Activated naive CD4-positive, alpha-beta T cell treated with anti-CD3 and anti-CD28 coated beads, Interleukin-2, amount 10 ng/mL, durations not matched to agents 7 days and 5 days (primary cell): ENCODE measurements at places on chromosomes 3 and 15.

DNA sequence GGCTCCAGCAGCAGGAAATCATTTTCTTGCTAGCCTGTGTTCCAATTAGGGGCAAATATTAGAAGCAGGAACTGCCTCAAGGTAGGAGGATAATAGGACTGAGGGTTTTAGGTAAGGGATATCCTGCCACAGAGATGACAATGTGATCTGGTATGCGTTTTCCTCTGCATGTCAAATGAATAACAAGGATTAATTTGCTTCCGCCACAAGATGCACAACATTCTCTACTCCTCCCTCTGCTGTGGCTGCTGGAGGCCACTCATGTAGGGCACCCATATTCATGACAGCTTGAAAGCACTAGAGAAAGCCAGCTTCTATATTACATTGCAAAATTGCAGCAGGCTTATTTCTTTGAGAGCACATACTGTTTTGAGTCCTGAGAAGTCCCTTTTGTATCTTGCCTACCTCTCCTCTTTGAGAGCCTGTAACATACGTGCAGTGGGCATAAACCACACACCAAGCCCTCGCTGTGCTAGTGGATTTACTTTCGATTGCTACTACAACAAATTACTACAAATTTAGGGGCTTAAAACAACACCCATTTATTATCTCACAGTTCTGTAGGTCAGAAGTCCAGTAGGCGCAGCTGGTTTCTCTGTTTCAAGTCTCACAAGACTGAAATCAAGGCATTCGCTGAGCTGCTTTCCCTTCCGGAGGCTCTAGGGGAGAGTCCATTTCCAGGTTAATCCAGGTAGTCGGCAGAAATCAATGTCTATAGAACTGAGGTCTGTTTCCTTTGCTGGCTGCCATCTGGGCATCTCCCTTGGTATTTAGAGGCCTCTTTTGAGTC lies 5.9 kb upstream of the CD47 start:
- DNase-seq: peak; percentile 39

DNA sequence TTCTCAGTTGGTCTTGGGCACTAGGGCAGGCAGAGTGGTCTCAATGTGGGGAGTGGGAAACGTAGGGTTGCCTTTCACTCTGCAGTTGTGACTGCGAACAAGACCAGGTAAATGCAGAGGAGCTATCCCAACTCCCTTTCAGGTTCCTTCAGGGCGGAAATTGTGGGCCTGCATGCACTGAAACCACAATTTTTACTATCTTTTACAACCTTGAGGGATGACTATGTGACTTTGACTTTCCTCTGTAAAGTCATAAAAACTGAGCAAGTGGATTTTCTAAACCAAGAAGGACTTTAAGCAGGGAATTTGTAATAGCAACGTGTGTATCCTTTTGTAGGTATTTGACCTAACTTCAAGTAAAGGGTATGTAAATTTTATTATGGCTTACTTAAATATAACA lies 171.4 kb upstream of the CADPS start:
- no peak for DNase-seq

- no peak for DNase-seq
Observed at GRCh38 chr3:44020143-44020542, 221.5 kb upstream of the TOPAZ1 start.

DNA sequence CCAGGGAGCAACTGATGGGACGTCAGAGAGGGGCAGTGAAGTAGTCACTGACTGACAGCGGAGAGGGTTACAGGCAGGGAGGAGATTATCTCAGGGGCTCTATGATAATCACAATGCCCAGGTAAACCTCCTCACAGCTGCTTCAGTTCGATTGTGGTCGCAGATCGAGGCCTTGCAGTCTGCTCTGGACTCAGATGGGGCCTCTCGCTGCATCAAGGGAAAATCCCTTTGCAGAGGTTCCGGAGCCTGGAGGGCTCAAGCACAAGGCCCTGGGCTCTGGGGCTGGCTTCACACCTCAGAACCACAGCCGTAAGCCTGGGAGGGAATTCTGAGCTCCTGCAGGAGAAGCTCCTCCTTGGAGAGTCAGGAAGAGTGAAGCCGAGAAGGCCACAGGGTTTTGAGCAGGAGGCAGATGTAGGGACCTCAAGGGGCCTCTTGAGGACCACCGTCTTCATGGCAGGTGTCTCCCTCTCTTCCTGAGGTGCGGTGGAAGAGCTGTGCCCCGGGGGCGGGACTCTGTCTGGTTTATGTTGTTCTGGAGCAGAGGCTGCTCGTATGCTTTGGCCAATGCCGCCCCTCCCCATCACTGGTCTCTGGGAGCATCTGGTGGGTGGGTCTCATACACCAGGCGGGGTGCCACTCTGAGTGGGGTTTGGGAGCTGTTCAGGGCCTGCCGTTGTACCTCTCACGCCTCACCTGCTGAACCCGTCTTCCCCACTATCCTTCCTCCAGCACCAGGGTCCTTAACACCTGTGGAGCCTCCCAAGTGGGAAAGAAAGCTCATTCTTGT lies 19.5 kb upstream of the SNRPA1 start:
- DNase-seq: no peak

- no peak for DNase-seq
Observed at GRCh38 chr3:68817243-68817642, 115.1 kb downstream of the TAFA4 start.

GRCh38 chr3:67699882-67700281 lies 45.5 kb upstream of the SUCLG2 start:
- DNase-seq: no peak

- no peak for DNase-seq
Observed at GRCh38 chr3:10442151-10442795, 63.1 kb downstream of the ATP2B2 start.

- DNase-seq: no peak
Observed at GRCh38 chr3:131329774-131330173, 51.8 kb upstream of the NUDT16 start.

DNA sequence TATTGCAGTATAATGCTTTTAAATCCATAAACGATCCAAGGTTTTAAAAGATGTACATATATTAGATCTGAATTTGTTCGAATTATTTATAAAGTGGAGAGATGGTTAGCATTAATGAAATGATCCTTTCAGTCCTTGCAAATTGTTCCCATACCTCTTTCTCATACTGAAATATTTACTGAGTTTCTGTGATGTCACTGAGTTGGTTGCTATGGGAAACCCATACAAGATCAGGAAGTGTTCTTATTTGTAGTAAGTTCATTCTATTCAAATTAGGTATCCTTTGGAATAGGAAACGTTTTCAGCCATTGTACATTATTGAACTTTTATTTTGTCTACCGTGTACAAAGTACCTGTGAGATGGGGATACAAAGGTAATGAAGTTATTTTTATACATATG lies 73.2 kb upstream of the CHL1 start:
- DNase-seq: no peak

DNA sequence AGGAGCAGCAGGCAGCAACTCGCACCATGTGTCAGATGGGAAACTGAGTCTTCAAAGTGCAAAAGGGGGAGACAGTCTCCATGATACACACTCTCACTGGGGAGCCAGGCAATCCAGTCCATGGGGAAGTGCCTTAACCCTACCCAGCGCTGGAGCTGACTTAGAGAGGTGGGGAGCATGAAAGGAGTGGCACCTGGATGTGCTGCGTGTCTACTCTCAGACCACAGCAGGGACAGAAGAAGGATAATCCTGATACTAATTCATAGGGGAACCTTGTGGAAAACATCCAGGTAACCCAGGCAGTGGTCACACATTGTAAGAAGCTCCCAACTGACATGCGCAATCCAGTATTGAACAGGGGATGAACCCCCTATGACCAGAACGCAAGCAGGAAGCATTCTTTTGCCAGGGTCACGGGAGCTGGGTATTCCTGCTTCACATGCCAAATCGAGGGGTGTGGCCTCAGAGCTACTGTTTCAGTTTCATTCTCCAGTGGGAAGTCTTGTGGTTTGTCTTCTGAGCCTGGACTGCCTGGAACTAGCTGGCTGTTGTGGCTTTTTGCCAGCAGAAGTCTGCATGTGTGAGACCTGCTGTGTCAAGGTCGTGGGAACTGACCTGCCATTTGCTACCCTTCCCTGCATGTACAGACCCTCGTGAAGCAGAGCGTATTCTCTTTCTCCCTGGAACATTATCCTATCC lies 367.6 kb upstream of the NDN start:
- no peak for DNase-seq

GRCh38 chr3:162441716-162442115 lies 945.1 kb downstream of the OTOL1 start:
- no peak for DNase-seq

DNA sequence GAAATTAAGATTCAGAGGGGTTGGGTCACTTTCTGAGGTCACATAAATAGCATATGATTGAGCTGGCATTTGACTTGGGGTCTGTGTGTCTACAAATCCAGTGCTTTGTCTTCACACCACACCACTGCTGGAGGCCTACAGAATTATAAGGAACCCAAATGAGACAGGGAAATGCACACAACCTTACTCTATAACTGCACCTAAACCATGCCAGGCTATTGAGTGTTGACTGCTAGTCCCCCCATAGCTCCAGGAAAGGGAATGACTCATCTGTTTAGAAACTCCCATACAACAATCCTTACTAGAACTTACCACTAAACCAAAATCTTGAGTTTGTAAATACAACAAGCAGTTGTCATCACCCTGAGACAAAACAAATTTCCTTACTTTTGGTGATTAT lies 16.9 kb upstream of the TSC22D2 start:
- no peak for DNase-seq

DNA sequence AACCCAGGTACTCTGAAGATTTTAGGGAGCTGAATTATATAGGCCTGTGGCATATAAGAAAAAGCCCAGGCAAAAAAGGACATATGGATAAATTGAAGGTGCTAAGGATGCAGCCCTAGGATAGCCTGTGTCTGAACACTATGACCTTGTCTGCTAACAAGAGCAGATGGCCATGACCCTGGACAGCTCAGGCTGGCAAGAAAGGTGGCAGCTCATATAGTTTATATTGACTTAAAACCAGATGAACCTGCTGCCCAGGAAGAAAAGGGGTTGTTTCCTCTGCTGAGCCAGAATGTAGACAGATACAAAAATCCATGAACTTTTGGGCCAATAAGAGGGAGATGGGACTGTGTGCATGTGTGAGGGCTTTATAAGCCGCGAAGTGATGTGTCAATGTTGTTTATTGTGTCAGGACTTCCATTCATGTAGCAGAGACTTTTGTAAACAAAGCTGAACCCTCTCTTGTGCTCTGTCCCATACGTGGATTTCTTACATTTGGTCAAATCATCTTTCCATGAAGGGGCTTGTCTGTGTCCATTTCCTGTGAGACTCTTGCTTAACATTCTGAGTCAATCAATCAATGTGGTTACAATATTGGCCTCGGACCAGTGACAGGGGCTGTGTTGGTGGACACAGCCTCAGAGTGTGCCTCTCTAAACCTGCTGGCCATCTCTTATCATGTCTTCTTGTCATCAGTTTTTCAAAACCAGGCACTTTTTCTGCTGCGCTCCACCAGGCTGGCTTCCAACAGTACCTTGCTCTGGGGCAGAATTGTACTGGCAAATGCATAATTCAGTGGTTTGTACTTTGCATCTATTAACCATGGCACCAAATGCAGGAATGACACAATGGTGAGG lies 321.2 kb downstream of the WDR72 start:
- DNase-seq: no peak

- DNase-seq: no peak
Observed at GRCh38 chr3:49779358-49780079, 6.8 kb downstream of the IP6K1 start.

DNA sequence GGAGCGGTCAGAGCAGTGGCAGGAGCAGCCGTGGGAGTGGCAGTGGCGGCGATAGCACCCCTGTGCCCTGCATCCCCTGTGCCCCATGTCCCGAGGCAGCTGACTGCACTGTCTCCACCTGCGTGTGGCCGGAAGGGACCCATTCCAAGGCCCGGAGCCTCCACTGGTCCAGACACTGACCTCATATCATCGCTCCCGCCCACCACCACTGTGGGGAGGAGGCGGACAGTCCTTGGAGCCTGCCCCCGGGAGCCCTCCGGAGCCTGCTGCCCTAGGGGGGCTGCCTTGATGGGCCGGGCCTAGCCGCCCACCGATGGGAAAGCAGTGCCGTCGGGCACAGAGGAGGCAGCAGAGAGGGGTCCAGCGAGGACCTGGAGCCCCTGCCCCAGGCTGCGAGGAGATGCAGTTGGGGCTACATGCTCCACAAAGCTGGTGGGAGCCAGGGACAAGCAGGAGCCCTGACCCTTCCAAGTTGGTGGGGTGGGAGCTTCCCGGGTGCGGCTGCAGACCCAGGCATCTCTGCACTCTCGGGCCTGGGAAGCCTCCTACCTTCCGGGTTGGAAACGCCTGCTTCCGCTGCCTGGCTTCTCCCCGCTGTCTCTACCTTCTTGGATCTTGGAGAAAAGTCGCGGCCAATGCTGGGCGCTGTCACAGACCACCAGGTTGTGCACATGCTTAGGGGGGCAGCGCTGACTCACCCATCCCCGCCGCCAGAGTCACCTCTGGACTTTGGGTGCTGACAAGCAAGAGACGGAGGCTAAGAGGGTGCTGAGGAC lies 283.2 kb upstream of the ROBO1 start:
- DNase-seq: no peak

DNA sequence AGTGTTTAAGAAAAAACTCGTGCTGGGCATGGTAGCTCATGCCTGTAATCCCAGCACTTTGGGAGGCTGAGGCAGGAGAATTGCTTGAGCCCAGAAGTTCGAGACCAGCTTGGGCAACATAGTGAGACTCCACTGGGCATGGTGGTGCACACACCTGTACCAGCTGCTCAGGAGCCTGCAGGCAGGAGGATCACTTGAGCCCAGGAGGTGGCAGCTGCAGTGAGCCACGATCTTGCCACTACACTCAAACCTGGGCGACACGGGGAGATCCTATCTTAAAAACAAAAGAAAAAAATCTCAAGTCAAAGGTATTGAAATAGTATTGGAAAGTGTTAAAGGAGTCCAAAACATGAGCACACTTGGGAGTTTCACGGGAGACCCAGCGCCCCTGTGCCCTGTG lies 14.0 kb downstream of the KLF13 start:
- no peak for DNase-seq

GRCh38 chr3:66463054-66463631 lies 37.7 kb downstream of the LRIG1 start:
- no peak for DNase-seq

- no peak for DNase-seq
Observed at GRCh38 chr15:69045802-69046201, 31.3 kb downstream of the NOX5 start.

GRCh38 chr3:131047582-131047981 lies 20.9 kb downstream of the NEK11 start:
- DNase-seq: no peak

DNA sequence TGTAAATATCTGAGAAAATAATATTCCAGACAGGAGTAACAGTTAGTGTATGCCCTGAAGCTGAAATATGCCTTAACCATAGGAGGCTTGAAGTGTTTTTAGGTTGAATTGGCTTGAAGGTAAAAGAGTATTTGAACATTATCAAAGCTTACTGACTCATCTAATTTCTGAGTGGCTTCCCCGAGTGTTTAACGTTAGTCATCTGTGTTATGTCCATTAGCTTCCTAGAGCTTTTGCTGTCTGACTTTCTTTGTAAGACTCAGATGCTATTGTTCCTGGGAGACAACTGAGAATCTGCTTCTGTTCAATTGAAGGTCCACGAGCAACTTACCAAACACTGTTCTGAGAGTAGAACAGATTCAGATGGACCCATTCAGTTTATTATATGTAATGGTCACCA lies 656.8 kb upstream of the NECTIN3 start:
- DNase-seq: no peak

GRCh38 chr15:41560572-41560874 lies 1.5 kb downstream of the TYRO3 start:
- DNase-seq: no peak
